ENCODE measurements at places on chromosomes 12 and 14.

- no peak for DNase-seq
Observed at GRCh38 chr12:16323638-16324037, 23.8 kb upstream of the MGST1 start.

DNA sequence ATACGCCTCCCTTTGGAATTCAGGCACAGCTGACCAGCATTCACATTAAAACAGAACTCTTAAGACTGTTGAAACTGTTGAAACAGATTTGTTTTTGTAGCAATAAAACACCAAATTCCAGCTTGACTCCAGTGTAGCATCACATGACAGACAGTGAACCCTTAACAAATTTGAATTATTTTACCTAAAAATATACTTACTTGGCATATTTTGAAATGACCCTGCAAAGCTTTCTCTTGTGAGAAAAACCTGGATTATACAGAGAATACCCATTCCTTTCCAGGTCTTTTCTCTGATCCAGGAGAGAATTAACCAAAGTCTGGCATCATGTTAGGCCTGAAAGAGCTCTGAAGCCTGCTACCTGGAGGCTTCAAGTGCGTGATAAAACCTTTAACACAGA lies 410.3 kb downstream of the FOXG1 start:
- DNase-seq = no peak

DNA sequence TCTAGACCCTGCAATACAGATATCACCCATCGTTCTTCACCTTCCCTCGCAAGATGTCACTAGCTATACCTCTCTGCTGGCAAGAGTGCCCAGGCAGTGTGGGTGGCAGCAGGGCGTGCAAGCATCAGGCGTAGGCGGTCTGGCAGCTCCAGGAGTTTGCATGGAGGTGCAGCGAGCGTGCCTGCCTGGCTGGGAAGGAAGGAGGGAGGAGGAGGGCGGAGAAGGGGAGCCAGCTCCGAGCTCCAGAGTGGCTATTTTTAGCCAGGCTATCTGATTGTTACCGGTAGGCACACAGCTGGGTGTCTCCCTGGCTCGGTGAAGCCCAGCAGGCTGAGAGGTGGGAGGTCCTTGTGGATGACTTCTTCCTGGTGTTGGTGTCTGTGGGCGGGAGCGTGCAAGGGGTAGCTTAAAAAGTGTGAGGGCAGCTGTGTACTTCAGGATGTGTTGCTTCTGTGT lies 6.2 kb downstream of the FOXJ2 start:
- DNase-seq = no peak

GRCh38 chr12:114658002-114658441 lies 26.0 kb downstream of the TBX3 start:
- no peak for DNase-seq

DNA sequence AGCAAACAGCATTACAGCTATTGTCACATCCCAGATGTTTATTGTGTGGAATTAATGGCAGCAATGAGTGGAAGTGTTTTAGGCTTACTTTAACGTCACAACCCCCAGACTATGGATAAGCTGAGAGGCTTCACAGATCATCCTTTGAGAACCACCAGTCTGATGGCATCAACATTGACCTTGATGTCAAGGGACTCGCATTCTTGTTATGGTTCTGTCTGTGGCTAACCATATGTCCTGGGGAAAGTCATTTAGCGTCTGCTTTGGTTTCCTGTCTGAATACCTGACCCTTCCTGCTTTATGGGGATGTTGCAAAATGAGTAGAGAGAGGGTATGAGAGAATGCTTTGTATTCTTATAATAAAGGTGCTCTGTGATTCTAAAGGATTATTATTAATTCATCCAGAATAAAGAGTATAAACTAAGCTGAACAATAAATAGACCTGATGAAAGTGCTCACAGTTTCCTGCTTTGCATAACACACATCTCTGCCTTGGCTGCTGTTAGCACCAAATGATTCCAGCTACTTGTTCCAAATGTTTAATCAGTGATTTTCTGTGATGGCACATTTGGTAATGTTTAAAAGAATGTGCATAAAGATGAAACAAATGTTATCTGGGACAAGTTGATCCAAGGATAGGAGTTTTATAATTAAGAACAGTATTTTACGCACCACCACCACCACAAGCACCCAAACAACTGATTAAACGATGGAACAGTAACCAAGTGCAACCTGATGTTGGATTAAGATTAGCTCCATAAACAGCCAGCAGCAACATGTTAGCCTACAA lies 116.9 kb upstream of the LRIG3 start:
- no peak for DNase-seq

GRCh38 chr12:12439636-12440035 lies 82.8 kb downstream of the BORCS5 start:
- DNase-seq = no peak

- DNase-seq = no peak
Observed at GRCh38 chr12:89208661-89209096, 143.6 kb downstream of the DUSP6 start.

GRCh38 chr14:34018564-34019244 lies 67.8 kb upstream of the EGLN3 start:
- DNase-seq = no peak

GRCh38 chr12:29869946-29870345 lies 86.2 kb upstream of the TMTC1 start:
- DNase-seq = no peak

- DNase-seq = no peak
Observed at GRCh38 chr12:53424626-53425514, 1.2 kb downstream of the AMHR2 start.

- DNase-seq = no peak
Observed at GRCh38 chr14:21671371-21671770, 2.2 kb downstream of the OR4E1 start.

DNA sequence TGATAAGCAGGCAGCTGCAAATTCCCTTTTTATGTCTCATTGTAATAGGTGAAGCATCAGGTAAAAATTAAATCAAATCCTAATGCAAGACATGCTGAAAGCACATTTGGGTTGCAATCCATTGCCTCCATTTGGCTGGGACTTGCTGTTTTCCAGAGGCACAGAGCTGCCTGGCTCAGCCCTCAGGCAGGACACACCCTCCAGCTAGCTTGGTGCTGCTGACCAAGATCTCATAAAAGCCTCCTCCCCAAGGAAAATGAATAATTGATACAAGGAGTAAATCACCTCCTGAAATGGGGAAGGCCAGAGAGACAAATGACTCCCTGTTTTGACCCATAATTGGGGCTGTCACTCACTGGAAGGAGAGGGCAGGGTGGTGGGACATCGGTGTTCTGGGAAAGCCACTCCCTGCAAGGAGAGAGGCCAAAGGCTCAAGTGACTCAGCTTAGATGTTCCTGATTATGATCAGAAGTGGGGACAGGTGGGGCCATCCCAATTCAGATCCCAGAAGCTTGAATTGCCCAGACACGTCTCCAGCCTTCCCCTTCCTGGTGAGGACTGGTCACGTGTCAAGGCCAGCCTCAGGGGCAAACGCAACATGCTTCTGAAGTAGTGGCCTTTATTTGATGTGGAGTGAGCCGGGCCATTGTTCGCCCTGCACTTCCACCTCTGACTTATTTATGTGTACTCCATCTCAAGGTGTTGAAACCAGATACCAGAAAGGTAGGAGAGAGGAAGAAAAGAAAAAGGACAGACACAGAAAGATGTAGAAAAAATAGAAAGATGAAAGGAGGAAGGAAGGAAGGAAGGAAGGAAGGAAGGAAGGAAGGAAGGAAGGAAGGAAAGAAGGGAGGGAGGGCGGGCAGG lies 773.7 kb downstream of the BCL11B start:
- DNase-seq = no peak

DNA sequence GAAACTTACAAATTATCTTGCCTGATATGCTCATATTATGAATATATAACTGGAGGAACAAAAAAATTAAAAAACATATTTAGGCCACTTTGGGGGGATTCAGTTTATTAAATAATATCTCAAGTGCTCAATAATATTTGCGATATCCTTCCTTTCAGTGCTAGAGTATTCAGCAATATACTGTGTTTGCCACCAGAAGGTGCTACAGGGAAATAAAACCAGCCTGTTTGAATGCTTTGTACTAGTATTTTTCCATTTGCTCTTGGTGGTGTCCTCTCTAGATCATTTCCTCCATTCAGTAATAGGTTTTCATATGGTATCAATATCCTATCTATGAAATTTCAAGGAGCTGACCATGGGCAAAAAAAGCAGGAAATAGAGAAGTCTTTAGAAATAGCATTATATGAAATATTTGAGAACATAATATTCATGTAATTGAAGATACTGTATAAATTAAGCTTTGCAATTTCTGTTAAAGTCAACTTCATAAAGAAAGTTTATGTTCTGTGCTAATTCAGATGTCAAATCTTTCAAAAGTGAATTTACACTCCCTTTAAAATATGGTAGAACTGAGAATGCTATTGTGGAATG lies 106.2 kb upstream of the NAV3 start:
- DNase-seq = no peak

DNA sequence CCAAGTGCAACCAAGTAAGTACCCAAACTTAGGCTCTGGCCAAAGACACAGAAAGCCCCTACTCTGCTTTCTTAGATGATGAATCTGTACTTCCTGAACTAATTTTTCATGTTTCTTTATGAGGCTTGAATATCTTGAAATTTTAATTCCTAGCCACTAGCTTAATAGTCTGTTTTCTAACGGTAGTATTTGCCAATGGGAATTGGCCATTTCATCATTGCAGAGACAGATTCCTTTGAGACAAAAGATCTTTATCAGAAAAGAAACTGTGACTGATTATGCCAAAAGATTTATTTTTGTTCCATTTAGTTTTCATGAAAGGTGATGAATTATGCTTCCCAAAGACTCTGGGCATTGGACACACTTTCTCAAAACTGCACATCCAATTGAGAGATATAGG lies 48.7 kb downstream of the DAD1 start:
- no peak for DNase-seq

- no peak for DNase-seq
Observed at GRCh38 chr14:95667249-95667693, 19.0 kb upstream of the TCL1B start.

- no peak for DNase-seq
Observed at GRCh38 chr14:84162633-84163032, 1367.3 kb upstream of the FLRT2 start.

- no peak for DNase-seq
Observed at GRCh38 chr14:76294876-76295275, 81.1 kb upstream of the ESRRB start.

- DNase-seq = no peak
Observed at GRCh38 chr14:89534902-89535685, 118.1 kb upstream of the FOXN3 start.

DNA sequence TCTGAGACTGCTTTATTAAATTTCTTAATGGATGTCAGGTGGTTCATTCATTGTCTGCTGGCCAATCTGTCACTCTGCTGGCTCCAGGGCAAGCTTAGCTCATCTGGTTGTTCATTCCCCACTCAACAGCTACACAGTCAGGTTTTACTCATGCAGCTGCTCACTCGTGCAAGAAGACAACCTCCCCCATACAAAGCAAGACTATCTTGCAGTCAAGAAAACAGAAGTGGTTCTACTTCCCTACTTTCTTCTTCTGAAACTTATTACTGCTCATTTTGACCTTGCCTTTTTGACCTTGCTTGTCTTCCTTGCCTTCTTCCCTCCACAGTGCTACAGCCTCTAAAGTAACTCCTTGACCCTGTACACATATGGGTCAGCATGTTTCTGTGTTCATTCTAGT lies 277.9 kb downstream of the SSPN start:
- no peak for DNase-seq

GRCh38 chr14:65803885-65804284 lies 391.4 kb downstream of the FUT8 start:
- no peak for DNase-seq

GRCh38 chr14:37573356-37573755 lies 21.7 kb downstream of the FOXA1 start:
- DNase-seq = no peak
